ENCODE measurements at places on chromosomes 1 and 21. TPM values are rescaled to one million over a fixed set of nuclear protein-coding genes. Genes with fewer than 3 reads are reported as not detected.

ZNF436 gene
- 8.1 TPM for total RNA-seq

RAB7B gene
- not detected for total RNA-seq

RGS18 gene
- total RNA-seq, result 0.30 TPM

NIBAN1 gene
- total RNA-seq, result 60.9 TPM

S100A7 gene
- total RNA-seq, result not detected

RHEX gene
- not detected for total RNA-seq

TRNP1 gene
- not detected for total RNA-seq

FAM163A gene
- not detected for total RNA-seq

CELA2A gene
- not detected for total RNA-seq

OR6K3 gene
- total RNA-seq, result not detected

OR2T12 gene
- not detected for total RNA-seq

NUP210L gene
- total RNA-seq, result 0.12 TPM

SRGAP2B gene
- total RNA-seq, result 32.8 TPM

TNFRSF14 gene
- 192 TPM for total RNA-seq

ANKRD65 gene
- total RNA-seq, result not detected

A3GALT2 gene
- total RNA-seq, result not detected

FCRL5 gene
- total RNA-seq, result not detected

MARK1 gene
- total RNA-seq, result not detected

GPR52 gene
- total RNA-seq, result 1.9 TPM

C21orf58 gene
- 67.5 TPM for total RNA-seq

WDR77 gene
- total RNA-seq, result 48.6 TPM

DTL gene
- 72.1 TPM for total RNA-seq

ADAMTS1 gene
- 2.4 TPM for total RNA-seq

FMO2 gene
- total RNA-seq, result not detected

LRRC7 gene
- total RNA-seq, result not detected

COL8A2 gene
- not detected for total RNA-seq

OR10J1 gene
- total RNA-seq, result not detected

TINAGL1 gene
- total RNA-seq, result not detected

RBM11 gene
- 1.8 TPM for total RNA-seq

EDN2 gene
- not detected for total RNA-seq

PLPPR5 gene
- total RNA-seq, result not detected

CYP4A22 gene
- total RNA-seq, result not detected

SRRM1 gene
- 183 TPM for total RNA-seq

CA14 gene
- not detected for total RNA-seq

CLCNKB gene
- total RNA-seq, result not detected

SPSB1 gene
- total RNA-seq, result 6.6 TPM

IL10 gene
- 0.12 TPM for total RNA-seq

FCRL1 gene
- 0.22 TPM for total RNA-seq

PDZK1IP1 gene
- not detected for total RNA-seq

RHBG gene
- not detected for total RNA-seq

GJA5 gene
- total RNA-seq, result not detected

FHAD1 gene
- total RNA-seq, result not detected

OR2L5 gene
- 0.08 TPM for total RNA-seq

GOLT1A gene
- not detected for total RNA-seq

CD1E gene
- not detected for total RNA-seq

GBP5 gene
- 370 TPM for total RNA-seq

TDRD5 gene
- total RNA-seq, result not detected

ZBTB37 gene
- total RNA-seq, result 10.9 TPM

MRPS15 gene
- total RNA-seq, result 101 TPM

TRIM17 gene
- total RNA-seq, result 0.99 TPM

ADAMTSL4 gene
- 0.06 TPM for total RNA-seq

SEMA4A gene
- 35.3 TPM for total RNA-seq

MTF2 gene
- 56.7 TPM for total RNA-seq

Data from activated CD4-positive, alpha-beta T cell treated with anti-CD3 and anti-CD28 coated beads, Interleukin-2, amount 10 ng/mL, durations not matched to agents 7 days and 5 days (primary cell).